ENCODE measurements at places on chromosomes 13 and 19. TPM values are rescaled to one million over a fixed set of nuclear protein-coding genes. Genes with fewer than 3 reads are reported as not detected.

ZNF253 gene
- 7.0 TPM for total RNA-seq

ZNF433 gene
- total RNA-seq = 6.9 TPM

CHST8 gene
- not detected for total RNA-seq

ATP4B gene
- total RNA-seq = not detected

PNMA8B gene
- 1.9 TPM for total RNA-seq

OR10H5 gene
- not detected for total RNA-seq

ATCAY gene
- 0.12 TPM for total RNA-seq

ERICH4 gene
- total RNA-seq = not detected

APC2 gene
- 1.2 TPM for total RNA-seq

LCP1 gene
- 9.0 TPM for total RNA-seq

RRAS gene
- total RNA-seq = 162 TPM

LRRC63 gene
- not detected for total RNA-seq

PGLYRP2 gene
- total RNA-seq = not detected

PSG1 gene
- total RNA-seq = 0.12 TPM

PBX4 gene
- total RNA-seq = 0.54 TPM

All from gastroesophageal sphincter (tissue), 4 donors.